NCI-H187 (cell line): ENCODE measurements at places on chromosomes 7 and 10.

- no peak for DNase-seq
These were observed 70.7 kb downstream of the LCOR start for GRCh38 chr10:96902731-96903358.

- DNase-seq = no peak
These were observed 38.3 kb downstream of the LYZL2 start for GRCh38 chr10:30591249-30591670.

DNA sequence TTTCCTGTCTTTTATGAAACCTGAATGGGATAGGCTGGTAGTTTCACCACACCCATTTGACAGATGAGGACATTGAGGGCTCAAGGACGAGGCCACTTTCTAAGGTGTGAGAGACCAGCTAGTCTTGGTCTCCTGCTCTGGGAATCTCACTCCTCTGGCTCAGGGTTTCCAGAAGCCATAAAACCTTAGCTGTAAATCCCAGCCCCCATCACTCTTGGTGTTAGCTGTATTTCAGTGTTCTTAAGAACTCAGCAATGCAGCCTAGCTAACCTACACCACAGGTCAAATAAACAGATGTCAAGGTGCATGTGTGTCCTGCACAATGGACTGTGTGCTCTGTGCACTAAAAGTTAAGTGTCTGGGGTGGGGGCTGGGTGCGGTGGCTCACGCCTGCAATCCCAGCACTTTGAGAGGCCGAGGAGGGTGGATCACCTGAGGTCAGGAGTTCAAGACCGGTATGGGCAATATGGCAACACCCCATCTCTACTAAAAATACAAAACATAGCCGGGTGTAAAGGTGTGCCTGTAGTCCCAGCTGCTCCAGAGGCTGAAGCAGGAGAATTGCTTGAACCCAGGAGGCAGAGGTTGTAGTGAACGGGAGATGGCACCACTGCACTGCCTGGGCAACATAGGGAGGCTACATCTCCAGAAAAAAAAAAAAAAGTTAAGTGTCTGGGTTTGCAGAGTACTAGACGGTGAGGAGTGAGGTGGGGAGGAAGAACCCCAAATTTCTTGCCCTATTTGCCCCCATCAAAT, 567 bp upstream of the EPO start:
- DNase-seq = no peak

DNA sequence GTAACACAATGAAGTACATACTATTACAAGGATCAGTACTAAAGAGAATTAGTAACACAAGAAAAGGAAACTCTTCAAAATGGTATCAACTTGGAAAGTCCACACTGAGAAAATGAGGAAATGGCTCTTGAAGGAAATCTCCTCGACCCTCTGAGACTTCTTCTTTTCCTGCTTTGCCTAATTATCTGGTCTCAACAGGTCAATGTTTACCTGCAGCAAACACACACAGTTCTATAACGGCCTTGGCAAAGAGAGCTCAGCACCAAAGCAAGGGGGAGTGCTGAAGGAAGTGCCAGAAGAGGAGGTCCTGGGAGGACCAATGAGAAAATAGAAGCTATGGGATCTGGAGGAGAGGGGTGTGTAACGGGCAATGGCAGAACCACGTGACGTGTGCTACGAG, 21.9 kb downstream of the CHCHD3 start:
- DNase-seq = no peak

- no peak for DNase-seq
These were observed 151.7 kb downstream of the EGFR start for GRCh38 chr7:55170335-55171069.

- no peak for DNase-seq
These were observed 77.7 kb upstream of the FAM3C start for GRCh38 chr7:121473645-121474300.

DNA sequence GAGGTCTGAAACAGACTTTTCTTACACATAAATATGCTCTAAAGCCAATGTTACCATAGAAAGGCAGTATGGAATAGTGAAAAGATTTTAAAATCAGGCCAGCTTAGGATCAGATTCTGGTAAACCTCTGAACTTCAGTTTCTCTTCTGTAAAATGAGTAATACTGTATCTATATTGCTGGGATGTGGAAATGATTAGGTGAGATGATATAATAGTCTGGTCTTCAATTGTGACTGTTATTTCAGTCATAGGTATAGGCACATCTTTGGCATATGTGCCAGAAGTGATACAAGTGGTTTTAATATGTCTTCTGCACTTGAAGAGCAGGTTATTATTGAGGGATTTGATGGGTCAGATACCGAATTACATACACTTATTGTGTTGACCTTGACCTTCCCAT, 7.2 kb downstream of the ZNF277 start:
- no peak for DNase-seq

GRCh38 chr7:38506756-38507155, 124.4 kb downstream of the AMPH start:
- no peak for DNase-seq

GRCh38 chr10:17109475-17110207, 20.0 kb downstream of the CUBN start:
- no peak for DNase-seq

- DNase-seq = no peak
These were observed 332.7 kb downstream of the ADARB2 start for GRCh38 chr10:1404323-1405260.

GRCh38 chr10:84375881-84376280, 47.5 kb downstream of the CCSER2 start:
- no peak for DNase-seq

GRCh38 chr10:14184841-14185315, 145.8 kb downstream of the FRMD4A start:
- no peak for DNase-seq

GRCh38 chr10:26499426-26499825, 61.3 kb downstream of the APBB1IP start:
- DNase-seq = no peak

GRCh38 chr7:135942614-135943013, 34.5 kb downstream of the MTPN start:
- no peak for DNase-seq

DNA sequence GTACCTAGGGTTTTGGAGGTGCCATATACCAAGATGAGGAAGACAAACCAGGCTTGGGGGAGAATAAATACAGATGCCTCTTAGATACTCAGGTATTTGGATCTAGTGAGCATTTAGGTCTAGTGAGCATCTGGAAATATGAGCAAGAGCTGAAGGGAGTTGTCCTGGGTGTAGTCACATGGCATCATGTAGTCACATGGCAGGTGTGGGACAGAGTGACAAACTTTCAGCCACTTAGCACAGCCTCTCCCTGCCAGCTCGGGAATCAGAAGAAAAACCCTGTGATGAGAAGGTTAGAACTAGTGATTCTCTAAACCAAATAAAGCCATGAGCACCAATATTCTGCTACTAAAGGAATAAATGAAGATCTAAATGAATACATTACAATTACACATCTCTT, 24.3 kb downstream of the RGR start:
- DNase-seq = no peak

GRCh38 chr7:47725031-47725780, 143.3 kb upstream of the TNS3 start:
- DNase-seq = no peak

GRCh38 chr7:19268737-19269136, 123.5 kb upstream of the FERD3L start:
- DNase-seq = no peak

DNA sequence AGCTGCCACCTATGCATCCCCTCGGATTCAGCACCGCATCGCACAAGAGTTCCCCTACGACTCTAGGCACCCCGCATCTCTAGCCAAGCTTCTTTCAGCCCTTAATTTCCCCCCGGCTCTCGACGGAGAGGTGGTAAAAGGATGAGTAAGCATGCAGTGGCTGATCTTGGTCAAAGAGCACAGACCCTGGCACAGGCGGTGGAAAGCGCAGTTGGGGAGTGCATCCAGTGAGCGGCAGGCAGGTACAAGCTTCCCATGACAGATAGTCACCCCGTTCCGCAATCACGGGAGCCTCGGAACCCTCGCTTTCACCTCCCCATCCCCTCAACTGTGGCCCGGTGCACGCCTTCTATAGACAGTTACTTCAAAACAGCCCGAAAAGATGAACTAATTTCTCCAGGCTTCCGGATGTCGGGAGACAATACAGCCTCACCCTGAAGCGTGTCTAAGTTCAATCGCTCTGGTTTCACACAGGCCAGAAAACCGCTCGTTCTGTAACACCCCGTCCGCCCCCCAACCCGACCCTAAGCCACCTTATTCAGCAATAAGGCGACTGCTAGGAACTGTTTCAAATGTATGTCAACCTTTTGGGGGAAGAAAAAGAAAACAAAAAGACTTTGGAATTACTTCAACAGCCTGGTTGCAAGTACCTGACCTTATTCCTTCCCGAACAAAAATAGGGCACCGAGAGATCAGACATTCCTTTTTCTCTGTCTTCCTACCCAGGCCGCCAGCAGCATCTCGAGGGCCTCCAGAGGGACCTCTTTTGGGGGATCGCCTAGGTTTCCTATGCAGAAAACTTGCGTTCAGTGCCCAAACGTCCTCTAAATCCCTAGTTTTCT, 1.4 kb downstream of the RHEB start:
- no peak for DNase-seq

GRCh38 chr10:79026341-79026761, 42.4 kb upstream of the ZMIZ1 start:
- DNase-seq = no peak

GRCh38 chr10:117596706-117597105, 54.2 kb downstream of the EMX2 start:
- DNase-seq = no peak

DNA sequence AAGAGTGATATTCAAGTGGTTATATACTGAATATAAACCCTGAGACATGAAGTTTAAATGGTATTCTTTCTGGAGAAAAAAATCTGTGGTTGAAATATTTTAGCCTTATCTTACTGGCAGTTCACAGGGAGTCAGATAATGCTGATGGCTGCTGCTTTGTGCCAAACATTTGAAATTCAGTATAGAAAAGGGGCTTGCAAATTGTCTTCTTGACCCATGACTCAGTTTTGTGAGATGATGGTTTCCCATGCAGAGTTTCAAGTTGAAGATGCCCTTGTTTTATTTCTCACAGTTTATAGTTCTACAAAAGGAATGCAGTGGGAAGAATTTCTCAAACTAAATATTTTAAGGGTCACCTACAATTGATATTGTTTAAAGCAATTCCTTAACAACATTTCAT, 251.1 kb upstream of the MEOX2 start:
- no peak for DNase-seq

GRCh38 chr10:70362328-70362727, 20.1 kb downstream of the LRRC20 start:
- DNase-seq = no peak

DNA sequence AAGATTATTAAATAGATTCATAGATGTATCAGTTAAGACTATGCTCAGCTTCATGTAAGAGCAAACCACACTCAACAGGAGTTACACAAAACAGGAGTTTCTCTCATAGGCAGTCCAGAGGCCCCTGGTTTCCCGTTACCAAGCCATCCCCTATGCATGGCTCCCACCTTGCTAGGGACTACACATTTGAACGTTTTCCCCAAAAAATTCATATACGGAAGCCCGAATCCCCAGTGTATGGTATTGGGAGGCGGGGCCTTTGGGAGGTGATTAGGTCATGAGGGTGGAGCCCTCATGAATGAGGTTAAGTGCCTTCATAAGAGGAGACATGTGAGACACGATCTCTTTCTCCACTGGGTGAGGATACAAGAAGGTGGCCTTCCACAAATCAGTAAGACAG, 29.1 kb downstream of the RSU1 start:
- DNase-seq = no peak

DNA sequence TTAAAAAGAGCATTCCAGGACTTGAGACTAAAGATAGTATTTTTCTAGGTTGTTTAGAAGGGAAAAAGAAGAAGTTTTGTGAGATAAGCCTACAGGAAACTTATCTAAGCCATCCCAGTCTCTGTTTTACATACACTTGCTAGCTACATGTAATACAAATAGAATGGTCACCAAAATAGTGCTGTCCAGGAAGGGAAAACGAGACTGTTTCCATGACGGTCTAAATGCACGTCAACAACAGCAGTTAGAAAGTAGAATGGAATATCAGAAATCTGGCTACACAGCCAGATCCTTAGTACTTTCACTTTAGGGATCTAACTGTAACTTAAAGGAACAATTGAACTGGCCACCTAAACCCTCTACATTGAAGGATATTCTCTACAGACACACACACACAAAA, 117.6 kb downstream of the TSPAN12 start:
- DNase-seq = no peak

DNA sequence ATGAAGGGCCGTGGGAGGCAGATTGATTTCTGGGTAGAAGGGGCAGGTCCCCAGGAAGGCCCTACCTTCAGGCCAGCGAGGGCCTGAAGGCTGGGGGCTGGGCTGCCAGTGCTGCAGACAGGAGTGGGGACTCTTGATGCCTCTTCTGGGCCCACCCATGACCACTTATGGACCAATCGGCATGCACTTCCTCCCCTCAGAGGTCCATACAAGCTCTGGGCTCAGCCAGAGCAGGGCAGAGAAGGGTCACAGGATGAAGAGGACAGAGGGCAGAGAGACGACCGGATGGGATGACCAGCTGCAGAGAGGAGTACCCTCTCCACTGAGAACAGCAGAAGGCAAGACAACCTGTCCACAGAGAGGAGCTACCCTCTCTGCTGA, 120.1 kb downstream of the DYNC2I1 start:
- DNase-seq = no peak

GRCh38 chr10:29880856-29881255, 178.5 kb downstream of the JCAD start:
- no peak for DNase-seq

DNA sequence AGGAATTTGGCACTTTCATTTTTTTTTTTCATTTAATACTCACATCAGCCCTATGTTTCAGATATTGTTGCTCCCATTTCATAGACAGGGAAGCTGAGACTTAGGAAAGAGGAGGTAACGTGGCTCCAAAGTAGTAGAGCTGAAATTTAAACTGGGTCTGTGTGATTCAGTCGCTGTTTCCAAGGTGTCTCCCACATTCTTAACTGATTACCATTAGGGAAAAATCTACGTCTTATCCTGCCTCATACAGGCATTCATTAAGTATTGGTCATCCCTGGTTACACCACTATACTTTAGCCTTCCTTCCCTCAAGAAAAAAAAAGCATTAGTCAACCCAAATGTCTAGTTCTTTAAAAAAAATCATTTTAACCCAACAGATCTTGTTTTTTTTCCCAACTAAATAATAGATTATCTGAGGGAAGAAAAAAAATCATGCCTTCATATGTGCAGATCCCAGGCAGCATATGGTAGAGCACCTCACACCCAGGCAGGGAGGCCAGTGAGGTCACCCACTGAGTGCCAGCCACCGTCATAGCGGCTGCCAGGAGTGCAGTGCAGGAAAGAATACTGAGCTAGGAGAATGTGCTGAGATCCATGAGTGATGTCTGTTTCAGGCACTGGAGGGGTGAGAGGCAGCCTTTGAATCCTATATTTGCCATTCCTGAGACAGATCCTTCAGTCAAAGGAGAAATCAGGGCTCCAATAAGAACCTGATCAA, 59.0 kb upstream of the SORCS3 start:
- DNase-seq = no peak

- no peak for DNase-seq
These were observed 189.6 kb upstream of the NRP1 start for GRCh38 chr10:33524041-33524440.

- no peak for DNase-seq
These were observed 13.4 kb downstream of the TNS3 start for GRCh38 chr7:47568547-47568946.
